ENCODE measurements at places on chromosomes 2 and 18.

- DNase-seq, result peak; percentile 72
Observed at GRCh38 chr2:179422037-179422643, 157.5 kb upstream of the SESTD1 start.

DNA sequence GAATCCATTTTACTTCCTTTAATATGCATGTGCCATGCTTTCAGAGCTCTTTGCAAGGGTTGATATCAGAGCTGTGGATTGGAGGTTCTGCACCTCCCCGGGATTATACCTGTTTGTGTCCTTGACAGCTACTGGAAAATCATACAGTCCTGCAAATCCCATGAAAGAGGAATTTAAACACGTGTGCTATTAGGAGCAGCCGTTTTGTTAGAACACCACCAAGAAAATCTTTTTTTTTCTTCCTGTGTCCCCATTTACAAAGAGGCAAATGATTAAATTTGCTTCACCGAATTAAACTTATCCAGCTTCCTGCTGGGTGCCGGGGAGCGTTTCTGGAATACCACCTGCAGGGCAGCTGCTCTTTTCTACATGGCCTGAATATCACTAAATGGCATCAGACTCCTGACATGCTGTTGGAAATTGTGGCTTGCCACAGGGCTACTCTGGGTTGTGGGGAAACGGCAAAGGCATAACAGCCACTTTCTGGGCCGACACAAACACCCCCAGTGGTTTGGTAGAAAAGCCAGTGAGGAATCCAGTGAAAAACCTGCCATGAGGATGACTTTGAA is 23.4 kb upstream of the SOX11 start:
- peak; percentile 32 for DNase-seq

DNA sequence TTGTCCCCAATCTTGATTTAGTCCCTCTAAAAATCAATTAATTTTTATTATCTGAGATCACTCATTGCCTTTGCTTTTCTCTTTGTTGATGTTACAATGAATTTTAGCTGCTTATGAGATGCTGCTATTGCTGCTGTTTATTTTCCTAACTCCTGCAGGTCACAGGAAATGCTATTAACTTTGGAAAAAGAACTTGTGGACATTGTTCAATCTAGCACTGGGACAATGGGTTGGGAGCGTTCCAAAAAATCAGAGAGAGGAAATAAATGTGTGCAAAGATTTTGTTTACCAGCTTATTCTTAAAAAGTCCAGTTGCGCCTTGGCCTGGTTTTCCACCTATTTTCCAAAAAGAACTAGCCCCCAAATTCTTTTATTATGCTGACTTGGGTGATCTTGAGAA is 268.3 kb downstream of the PTH2R start:
- no peak for DNase-seq

- DNase-seq, result no peak
Observed at GRCh38 chr2:187057466-187057865, 208.5 kb upstream of the ZSWIM2 start.

DNA sequence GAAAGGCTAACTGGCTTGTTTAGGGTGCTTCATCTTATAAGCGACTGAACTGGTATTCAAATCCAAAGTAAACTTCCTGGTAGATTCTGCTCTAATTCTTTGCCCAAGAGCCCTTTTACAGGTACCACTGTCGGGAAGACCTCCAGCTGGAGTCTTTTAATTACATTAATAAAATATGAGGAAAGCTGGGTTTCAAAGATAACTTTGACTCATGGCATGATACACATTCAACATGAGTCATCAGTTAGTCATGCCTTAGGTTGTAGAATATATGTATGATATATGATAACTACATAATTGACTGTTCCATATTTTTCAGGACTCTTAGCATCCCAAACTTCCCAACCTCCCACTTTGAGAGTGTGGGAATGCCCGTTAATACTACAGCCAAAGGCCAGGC is 32.3 kb downstream of the ZCCHC2 start:
- no peak for DNase-seq

DNA sequence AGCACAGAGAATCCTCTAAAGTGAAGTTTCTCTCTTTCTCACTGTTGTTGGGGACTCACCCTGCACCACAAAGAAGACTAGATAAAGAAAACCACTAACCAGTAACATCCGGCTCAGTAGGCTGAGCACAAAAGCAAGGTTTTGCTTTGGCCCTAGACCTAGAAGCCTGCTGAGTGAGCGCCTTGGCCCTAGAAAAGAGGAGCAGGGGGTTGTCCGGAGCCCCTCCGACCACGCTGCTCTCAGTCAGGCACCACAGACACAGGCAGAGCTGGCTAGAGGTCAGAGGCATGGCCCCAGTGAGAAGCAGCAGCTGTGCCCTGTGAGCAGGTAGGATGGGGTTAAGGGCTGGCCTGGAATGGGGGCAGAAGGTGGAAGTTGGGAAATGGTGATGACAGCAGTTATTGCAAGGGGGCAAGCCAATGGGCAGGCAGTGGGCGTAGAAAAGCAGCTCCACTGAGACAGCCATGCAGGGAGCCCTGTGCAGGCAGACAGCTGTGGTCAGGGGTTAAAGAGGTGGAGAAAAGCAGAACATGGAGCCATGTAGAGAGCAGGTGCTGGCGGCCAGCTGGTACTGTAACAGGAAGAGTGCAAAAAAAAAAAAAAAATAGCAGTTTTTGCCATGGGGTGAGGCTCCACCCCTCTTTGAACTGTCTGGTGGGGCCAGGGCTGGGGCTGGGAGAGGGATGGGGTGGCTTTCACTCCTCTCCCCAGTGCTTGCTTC is 36.9 kb upstream of the SLC14A1 start:
- no peak for DNase-seq

DNA sequence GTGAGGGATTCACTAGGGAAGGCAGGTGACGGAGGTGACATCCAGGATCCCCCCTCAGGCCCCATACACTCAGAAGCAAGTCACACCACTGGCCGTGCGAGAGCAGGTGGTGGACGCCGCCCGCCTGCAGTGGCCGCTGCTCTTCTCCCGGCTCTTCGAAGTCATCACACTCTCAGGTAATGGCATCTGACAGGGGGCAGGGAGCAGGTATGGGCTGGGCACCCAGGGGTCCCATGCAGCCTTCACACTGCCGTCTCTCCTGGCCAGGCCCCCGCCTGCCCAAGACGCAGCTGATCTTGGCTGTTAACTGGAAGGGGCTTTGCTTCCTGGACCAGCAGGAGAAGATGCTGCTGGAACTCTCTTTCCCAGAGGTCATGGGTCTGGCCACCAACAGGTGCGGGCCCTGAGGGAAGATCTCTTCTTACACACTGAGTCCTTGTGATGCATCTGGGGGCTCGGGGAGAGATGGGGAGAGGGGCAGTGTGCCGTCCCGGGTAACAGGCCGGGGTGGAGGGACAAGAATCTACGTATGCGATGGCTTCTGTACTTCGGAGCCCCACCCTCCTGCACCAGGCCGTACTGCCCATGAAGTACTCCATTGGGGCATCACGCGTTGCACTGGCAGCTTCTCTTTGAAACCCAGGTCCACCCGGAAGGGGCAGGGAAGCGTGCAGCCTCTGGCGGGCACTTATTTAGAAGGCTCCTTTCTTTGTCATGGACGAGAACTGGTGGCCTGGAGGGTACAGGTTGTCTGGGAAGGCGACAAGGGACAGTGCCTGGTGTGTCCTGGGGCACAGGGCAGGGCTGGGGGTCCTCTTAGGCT is 18.8 kb upstream of the GPR17 start:
- no peak for DNase-seq

DNA sequence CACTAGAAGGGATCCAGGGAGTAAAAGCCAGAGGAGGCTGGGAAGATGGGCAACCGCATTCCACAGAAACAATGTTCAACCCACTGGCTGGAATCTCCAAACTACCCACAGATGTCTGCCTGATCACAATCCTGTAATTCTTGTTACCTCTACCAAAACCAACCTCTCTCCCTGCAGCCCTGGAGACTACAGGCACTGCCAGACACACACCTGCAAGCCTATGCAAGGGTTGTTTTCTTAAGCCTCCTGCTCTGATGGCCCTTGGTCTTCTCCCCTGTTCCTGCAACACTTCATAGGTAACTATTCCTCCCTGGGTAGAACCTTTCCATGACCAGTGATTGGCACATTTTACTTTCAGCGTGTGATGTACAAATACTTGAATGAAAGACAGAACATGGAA is 21.9 kb downstream of the ST6GAL2 start:
- no peak for DNase-seq

GRCh38 chr2:25492726-25493125 is 151.0 kb upstream of the DNMT3A start:
- no peak for DNase-seq

- DNase-seq, result no peak
Observed at GRCh38 chr2:235542733-235543127, 48.9 kb downstream of the AGAP1 start.

DNA sequence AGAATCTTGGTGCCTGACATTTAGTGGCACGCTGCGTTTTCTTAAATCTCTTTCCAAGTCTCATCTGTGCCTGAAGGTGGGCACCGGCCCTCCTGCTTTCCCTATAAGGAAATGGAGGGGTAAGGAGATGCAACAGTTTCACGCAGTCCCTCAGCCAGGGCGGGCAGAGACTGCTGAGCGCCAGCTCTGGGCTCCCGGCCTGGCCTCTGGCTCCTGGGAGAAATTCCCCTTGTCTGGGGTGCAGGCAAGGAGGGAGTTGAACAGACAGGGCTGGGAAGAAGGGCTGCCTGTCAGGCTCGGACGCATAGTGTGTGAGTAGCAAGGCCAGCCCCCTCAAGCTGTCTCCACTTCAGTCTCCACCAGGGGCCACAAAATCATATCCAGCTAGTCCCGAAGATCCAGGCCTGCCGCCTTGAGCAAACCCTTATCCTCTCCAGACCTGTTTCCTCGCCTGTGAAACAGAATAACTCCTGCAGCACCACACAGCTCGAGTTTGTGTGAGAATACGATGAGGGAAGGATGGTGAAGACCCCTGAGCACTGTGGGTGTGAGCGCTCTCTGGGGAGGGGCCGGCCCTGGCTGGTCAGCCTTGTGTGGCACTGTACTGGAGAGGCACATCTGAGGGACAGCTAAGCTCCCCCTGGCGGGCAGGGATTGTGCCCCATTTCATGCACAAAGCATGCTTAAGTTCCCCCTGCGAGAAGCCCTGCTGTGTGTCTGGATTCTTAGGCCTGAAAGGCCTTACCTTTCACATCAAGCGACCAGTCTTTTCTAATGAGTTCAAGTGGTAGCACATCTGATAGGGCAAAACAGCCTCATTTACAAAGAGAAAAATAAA is 33.8 kb downstream of the SDC1 start:
- peak; percentile 59 for DNase-seq

- no peak for DNase-seq
Observed at GRCh38 chr2:98669675-98670074, 61.3 kb downstream of the MGAT4A start.

DNA sequence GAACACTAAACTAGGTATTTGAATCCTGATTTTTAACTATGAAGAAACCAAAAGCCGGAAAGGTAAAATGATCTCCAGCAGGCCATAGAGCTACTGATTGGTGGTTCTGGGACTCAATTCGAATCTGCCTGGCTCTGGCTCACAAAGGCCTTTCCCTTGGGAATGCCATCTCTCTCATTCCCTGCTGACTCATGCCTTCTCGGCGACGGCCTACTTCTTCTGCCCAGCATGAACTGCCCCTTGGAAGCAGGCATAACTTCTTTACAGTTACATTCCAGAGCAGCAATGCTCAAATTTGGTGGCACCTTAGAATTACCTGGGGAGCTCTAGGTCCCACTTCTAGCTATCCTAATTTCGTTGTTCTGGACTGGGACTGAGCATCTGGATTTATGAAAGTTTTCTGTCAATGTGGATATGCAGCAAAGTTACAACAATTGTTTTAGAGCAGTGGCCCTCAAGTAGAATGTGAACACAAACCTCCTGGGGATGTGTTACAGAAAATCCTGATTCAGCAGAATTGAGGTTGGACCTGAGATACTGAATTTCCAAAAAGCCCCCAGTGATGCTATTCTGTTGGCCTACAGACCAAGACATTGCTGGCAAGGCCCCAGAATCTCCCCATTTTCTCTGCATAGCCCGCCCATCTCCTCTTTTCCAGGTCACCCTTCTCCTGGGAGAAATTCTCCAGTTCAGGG is 261.1 kb downstream of the CNTNAP5 start:
- DNase-seq, result no peak

GRCh38 chr2:147636886-147637285 is 207.9 kb upstream of the ACVR2A start:
- no peak for DNase-seq

DNA sequence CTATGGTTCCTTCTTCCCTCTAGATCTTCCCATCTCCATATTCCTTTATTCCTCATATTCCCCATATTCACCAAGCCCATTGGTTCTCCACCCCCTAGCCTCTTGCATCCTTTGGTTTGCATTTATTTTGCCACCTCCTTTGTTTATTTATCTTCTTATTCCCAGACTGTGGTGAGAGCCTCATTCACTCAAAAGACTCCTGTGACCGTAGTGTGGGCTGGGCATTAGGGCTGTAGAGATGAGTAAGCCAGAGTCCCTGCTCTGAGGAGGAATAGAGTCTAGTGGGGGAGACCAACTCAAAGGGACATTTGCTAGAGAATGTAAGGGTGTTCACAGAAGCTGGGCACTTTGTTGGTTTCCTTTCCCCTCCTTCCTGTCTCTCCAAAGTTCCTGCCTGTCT is 8.3 kb downstream of the ATG16L1 start:
- no peak for DNase-seq

DNA sequence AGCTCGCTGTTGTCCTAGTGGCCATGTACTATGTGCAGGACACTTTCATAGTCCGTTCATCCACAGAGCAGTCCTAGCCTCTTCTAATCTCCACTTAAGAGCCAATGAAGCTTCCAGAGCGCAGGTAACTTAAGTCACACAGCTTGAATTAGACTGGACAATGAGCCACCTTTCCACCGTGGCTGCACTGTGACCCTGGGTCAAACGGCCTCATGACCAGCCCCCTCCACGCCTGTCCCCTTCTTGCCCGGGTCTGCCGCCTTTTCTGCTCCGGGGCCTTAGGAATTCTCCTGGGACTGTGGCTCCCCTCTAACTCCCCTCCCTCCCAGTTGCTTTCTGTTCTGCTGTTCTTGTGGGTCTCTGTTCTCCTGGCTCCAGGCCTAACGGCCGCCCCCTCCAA is 8.4 kb upstream of the PRKCE start:
- peak; percentile 50 for DNase-seq

DNA sequence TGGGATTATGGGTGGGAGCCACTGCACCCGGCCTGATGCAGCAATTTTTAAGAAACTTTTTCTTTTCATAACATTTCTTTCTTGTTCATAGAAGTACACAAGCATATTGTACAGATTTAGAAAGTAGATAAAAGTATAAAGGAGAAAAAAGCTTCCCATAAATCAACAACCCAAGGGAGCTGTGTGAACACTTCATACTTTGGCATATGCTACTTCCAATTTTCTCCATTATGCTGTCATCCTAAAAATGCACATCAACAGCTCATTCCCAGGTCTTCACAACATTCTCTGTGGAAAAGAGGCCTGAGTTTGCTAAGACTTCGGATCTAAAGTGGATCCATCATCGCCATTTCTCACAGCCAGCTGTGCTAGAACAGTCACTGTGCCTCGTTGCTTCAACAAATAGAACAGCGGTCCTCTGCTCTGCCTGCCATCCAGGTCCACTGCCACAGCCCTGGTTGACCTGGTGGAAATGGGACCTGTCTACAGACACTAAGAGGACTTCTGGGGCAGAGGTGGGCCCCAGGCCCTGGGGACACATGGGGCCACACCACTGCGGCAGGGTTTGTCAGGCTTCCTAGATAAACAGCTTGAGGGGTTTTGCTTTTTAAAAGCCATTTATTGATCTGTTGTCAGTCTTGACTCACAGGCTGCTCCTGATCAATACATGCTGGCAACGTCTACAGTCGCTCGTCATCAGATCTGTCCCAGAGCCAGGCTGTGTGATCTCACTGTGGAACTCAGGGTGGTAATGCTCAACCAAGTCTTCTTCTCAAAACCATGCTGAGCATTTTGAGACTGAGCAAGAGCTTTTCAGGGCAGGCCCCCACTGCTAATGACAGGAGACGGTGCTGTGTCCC is 72.7 kb upstream of the MGAT4A start:
- DNase-seq, result no peak

- no peak for DNase-seq
Observed at GRCh38 chr2:9473308-9473984, 905 bp upstream of the IAH1 start.
